CD4-positive, alpha-beta T cell (primary cell): ENCODE measurements at places on chromosomes 16 and 17. TPM values are rescaled to one million over a fixed set of nuclear protein-coding genes. Genes with fewer than 3 reads are reported as not detected.

DNA sequence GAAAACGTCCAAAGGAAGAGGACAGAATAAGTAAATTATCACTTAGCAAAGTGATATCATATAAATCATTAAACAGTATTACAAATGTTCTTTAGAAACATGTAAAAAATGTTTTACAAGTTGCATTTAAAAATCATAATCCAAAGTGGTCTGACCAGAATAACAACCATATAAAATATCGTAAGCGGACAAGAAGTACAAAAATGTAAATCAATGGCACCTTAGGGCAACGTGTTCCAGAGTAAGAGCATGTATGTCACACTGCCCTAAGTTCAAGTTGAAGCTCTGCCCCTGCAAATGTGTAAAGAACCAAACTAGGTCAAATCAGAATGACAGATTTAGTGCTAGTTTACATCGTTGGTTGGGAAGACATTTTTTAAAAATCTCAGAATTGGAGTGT is 11.4 kb downstream of the USP31 start:
- no peak overlapping the region for H3K4me3 ChIP-seq
- H3K36me3 ChIP-seq = no peaks in the 10 kb centered on the region
- H3K27ac ChIP-seq = no peak overlapping the region

DNA sequence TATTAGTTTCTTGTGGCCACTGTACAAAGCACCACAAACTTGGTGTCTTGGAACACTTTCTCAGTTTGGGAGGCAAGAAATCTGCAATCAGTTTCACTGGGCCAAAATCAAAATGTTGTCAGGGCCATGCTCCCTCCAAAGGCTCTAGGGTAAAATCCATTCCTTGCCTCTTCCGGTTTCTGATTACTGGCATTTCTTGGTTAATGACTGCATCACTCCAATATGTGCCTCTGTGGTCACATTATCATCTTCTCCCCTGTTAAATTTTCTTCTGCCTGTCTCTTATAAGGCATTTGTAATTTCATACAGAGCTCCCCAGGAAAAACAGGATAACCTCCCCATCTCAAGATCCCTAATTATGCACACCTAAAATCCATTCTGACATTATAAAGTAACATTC is 34.8 kb downstream of the ZNF287 start:
- no peaks in the 10 kb centered on the region for H3K36me3 ChIP-seq
- no peak for DNase-seq
- H3K4me3 ChIP-seq = no peak overlapping the region
- no peak overlapping the region for H3K27ac ChIP-seq
- H3K27me3 ChIP-seq = no peaks in the 10 kb centered on the region

GRCh38 chr16:69514356-69514755 is 51.4 kb upstream of the NFAT5 start:
- no peak overlapping the region for H3K4me3 ChIP-seq
- H3K4me1 ChIP-seq = no peaks in the 10 kb centered on the region
- no peak overlapping the region for H3K27ac ChIP-seq
- DNase-seq = no peak
- H3K27me3 ChIP-seq = no peaks in the 10 kb centered on the region

DNA sequence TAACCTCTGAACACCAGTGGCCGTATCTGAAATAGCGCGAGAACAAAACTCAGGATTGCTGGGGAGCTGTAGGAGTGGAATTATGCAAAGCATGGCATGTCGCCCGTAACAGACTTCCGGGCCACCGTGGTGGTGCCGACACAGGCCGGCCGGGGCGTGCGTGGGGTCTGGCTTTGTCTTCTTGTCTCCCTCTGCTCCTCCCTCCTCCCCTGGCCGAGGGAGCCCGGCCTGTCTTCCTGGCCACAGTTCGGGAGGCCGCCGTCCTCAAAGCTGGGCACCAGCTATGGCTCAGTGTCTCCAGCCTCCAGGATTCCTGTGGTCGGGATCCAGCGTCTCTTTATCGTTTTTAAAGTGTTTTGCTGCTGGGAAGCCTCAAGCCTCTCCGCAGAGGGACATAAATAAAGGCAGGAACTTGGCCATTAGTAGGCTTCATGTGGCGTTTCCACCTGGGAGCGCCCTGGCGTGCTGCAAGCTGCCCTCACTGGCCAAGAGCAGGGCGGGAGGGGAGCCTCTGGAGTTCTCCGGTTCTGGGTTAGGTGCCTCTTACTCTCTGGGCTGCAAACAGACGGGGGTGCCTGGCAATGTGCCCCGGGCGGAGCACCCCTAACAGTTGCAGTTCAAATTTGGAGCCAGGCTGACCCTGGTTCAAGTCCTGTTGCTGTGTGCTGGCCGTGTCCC is 22.0 kb upstream of the NPTX1 start:
- peaks cover 9% of the 10 kb centered on the region for H3K4me1 ChIP-seq
- no peak overlapping the region for H3K27ac ChIP-seq
- H3K27me3 ChIP-seq = peaks cover 11% of the 10 kb centered on the region
- H3K4me3 ChIP-seq = no peak overlapping the region
- no peaks in the 10 kb centered on the region for H3K36me3 ChIP-seq

DNA sequence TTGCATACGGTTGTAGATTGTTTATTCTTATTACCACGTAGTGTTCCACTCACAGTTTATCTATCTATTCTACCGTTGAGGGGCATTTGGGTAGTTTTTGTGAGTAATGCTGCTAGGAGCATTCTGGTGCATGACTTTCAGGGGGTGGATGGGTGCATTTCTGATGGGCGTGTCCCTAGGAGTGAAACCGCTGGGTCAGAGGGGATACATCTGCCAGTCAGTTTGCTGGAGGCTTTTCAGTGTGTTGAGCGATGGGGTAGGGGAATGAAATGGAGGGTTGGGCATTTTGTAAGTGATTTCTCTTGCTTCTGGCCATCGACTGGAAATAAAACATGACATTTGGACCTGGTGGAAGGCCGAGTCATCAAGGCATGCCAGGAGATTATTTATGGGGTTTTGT is 17.0 kb upstream of the IRX3 start:
- H3K4me1 ChIP-seq = no peaks in the 10 kb centered on the region
- no peak overlapping the region for H3K4me3 ChIP-seq
- no peak overlapping the region for H3K27ac ChIP-seq
- no peak for DNase-seq

DNA sequence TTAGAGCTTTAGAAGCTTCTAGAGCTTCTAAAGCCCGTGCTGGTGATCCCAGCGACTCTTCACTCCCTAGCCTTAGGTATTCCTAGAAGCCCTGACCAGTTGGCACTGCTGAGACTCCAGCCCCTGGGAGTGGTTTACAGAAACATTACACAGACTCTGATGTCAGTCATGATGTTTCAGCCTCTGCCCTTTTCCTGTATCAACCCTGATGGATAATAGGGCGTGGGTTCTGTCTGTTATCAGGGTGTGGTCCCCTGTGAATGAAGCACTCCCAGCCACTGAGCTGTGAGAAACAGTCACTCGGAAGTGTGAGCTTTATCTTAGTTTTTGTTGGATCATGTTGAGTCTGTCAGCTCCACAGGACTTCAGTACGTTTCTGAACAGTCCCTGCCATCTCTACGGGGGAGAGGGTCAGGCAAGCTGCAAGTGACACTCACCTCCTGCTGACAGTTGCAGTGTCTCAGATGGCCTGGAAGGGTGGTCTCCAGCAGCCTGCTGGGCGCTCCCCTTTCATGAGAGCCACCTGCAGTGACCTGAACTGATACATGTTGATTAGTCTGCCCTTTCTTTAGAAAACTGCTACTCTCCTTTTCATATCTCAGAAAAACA is 12.8 kb downstream of the GOSR2 start:
- no peaks in the 10 kb centered on the region for H3K27me3 ChIP-seq
- H3K36me3 ChIP-seq = peaks cover 99% of the 10 kb centered on the region
- H3K4me3 ChIP-seq = no peak overlapping the region
- no peaks in the 10 kb centered on the region for H3K4me1 ChIP-seq

DNA sequence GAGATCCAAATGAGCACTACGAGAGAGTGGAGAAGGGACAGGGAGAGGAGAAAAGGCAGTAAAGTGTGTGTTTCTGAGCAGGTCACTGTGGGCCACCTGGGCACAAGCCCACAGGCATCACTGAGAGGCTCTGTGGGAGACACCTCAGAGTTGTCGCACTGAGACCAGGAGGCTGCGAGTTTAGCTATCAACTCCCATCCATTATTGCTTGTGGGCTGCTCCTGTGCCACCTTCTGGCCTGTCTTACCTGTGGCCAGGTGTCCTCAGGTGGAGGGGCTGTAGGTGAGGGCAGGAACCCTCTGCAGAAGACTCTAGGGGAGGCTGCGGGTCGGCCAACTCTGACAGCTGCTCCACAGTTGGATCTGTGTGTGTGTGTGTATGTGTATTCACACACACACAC is 2.5 kb upstream of the PRR29 start:
- no peak for DNase-seq
- no peak overlapping the region for H3K4me3 ChIP-seq
- peaks cover 63% of the 10 kb centered on the region for H3K4me1 ChIP-seq
- H3K27me3 ChIP-seq = no peaks in the 10 kb centered on the region

GRCh38 chr16:47046726-47047523 is 73.5 kb upstream of the DNAJA2 start:
- no peak for DNase-seq
- H3K36me3 ChIP-seq = no peaks in the 10 kb centered on the region
- no peak overlapping the region for H3K27ac ChIP-seq

DNA sequence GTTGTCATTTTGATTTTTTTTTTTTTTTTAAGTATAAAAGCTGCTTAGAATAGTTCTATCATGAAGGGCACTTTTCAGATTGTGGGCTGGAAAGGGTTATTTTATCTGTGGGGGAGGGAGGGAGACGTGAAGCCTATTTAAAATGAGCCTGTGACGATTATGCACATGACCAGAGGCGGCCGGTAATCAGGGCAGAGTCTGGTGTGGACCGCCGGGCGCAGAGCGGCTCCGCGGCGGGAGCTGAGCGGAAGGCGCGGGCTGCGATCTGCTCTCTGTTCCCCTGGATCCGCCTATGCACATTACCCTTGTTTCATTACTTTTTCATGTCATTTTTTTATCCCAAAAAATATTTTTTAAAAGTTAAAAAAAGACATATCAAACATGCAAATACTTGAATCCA is 23.5 kb downstream of the TMC6 start:
- peaks cover 8% of the 10 kb centered on the region for H3K4me1 ChIP-seq
- no peak for DNase-seq
- H3K27me3 ChIP-seq = no peaks in the 10 kb centered on the region
- H3K36me3 ChIP-seq = peaks cover 79% of the 10 kb centered on the region
- H3K27ac ChIP-seq = no peak overlapping the region

DNA sequence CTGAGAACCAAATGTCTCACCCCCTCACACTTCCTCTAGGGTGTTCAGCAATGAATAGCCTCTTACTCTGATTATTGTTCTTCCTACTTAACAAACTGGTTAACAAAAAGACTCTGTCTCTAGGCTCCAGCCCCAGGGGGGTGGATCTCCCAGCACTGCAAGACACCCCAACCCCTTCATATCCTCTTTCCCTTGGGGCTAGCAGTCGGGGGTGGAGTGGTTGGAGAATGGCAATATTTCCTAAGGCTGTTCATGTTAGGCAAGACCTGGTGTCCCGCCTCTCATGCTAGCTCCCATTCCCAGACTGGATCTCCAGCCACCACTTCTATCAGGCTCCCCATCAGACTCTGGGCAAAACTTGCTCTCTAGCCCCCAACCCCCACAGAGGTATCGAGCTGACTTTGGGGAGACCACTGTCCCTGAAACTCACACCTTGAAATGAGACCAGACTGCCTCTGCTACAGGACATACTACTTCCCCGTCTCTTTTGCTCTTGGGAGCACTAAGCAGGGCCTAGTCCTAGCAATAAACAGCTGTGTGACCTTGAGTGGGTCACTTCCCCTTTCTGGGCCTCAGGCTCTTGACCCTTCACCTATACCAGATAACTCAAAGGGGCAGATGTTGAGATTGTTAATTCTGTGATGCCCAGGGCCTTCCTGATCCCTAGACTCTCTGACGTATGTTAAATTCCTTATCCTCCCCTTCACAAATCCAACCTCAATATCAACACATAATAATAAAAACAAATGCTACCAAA is 2.4 kb downstream of the SLC25A35 start:
- no peaks in the 10 kb centered on the region for H3K27me3 ChIP-seq
- no peak for DNase-seq
- peaks cover 44% of the 10 kb centered on the region for H3K4me1 ChIP-seq
- no peak overlapping the region for H3K4me3 ChIP-seq

DNA sequence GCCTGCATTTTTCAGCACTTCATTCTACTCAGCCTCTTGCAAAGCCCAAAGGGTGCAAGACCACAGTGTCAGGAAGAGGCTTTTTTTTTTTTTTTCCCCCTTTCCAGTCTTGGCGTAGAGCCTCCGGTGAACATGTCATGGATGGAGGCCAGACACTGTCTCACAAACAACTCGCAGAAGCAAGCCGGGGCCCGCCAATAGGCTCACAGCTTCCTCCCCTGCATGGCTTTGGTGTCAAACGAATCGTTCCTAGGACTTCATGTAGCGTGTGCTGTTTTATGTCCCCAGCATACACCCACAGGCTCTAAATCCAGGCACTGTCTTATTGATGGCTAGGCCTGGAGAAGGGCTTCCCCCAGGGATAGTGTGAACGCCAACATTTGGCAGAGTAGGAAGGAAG is 457.7 kb upstream of the MAF start:
- no peaks in the 10 kb centered on the region for H3K27me3 ChIP-seq
- H3K36me3 ChIP-seq = no peaks in the 10 kb centered on the region
- no peak overlapping the region for H3K4me3 ChIP-seq
- H3K4me1 ChIP-seq = no peaks in the 10 kb centered on the region
- no peak overlapping the region for H3K27ac ChIP-seq
- no peak for DNase-seq

The TMC8 gene
- total RNA-seq = 577 TPM

The ZFP90 gene
- 24.3 TPM for total RNA-seq

The KCNG4 gene
- not detected for total RNA-seq

The SNAI3 gene
- total RNA-seq = 3.0 TPM

The MYCBPAP gene
- 1.5 TPM for total RNA-seq

The CRHR1 gene
- not detected for total RNA-seq

The RRN3 gene
- 38.4 TPM for total RNA-seq

The GLIS2 gene
- not detected for total RNA-seq

The CHST4 gene
- total RNA-seq = not detected

The SCGB1C2 gene
- total RNA-seq = not detected

The NAE1 gene
- total RNA-seq = 91.2 TPM
